ENCODE measurements at places on chromosomes 1 and 21.

- DNase-seq = no peak
Measured at GRCh38 chr1:56575865-56576264, 3.5 kb downstream of the PLPP3 start.

- no peak for DNase-seq
Measured at GRCh38 chr1:230145505-230145899, 78.5 kb downstream of the GALNT2 start.

- no peak for DNase-seq
Measured at GRCh38 chr1:112694363-112694929, 12.5 kb downstream of the RHOC start.

GRCh38 chr1:88053065-88053464 lies 631.0 kb upstream of the PKN2 start:
- DNase-seq = no peak

- DNase-seq = no peak
Measured at GRCh38 chr1:17846341-17846740, 91.2 kb downstream of the ACTL8 start.

DNA sequence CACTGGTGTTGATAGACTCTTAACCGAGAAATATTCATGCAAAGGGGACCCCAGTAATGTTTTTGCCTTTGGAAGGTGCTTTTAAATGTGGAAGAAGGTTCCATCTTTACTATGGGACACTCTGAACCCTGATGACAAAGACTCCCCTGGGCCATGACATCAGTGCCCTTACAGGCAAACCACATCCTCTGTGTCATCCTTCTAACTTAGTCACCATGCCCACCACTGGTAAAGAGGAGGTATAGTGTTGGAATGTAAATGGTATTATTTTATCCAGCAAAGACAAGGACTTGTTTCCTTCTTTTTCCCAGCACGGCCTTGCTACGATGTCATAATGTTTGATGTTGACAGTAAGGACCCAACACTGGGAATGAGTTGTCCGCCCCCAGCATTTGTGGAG lies 12.6 kb downstream of the METTL13 start:
- DNase-seq = no peak

DNA sequence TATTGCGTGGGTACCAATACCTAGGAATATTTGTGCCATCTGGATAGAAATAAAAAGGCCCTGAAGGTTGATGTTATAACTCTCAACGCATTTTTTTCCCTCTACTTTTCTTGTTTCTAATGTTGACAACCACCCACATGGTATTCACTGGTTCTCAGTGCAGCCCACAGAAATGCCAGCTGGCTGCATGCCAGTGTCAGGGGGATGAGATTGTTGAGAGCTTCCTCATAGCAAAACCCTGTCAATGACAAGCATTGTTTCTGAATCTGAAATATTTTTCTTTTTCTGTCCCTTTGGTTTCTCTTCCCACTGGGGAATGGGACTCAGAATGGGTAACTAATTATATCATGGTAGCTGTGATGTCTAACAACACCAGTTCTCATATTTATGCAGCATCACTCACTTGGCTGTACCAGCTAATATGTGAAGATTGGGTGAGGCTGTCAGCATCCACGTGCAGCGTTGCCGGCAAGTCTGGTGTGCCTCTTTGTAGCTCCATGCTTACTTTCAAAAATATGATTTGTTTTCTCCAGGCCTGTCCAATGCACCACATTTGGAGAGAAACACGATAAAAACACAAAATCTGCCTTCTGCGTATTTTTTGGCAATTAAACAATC lies 284.6 kb downstream of the PTBP2 start:
- no peak for DNase-seq

GRCh38 chr21:40158366-40158765 lies 291.1 kb downstream of the PCP4 start:
- DNase-seq = no peak

- DNase-seq = no peak
Measured at GRCh38 chr1:162918151-162918754, 57.3 kb upstream of the CCDC190 start.

DNA sequence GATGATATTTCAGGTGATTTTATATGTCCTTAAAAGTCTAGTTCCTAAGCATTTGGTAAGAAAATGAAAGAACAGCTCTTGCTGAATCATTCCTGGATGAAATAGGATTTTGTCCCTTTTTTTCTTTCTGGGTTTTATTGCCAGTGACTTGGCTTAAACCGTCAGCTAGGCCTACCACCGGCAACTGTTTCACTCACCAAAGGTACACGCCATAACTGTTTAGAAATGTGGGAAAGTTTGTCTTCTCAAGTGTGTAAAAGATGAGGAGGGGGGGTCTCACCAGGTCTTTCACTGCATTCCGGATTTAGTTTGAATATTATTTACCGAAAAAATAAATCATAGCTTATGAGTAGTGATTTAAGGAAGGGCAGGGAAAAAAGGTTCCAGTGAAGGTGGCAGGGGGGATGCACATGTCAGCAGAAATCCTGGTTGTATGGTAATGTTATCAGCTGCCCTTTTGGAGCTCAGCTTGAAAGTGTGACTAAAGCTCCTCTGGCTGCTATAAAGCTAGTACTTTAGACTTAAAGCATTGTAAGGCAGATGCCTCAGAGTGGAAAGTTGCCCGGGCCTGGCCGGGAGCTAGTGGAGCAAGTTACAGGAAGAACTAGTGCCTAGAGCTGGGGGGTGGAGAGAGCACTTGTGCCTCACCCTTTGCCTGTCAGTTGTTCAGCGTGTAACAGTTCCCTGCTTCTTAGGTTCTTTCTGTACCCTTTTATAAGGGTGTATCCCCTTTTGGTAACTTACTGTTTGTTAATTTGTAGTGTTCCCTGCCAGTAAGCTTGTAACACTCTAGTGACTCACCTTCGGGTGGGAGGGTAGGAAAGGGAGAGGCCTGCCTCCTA lies 3.1 kb downstream of the ATP1A1 start:
- peak; percentile 9 for DNase-seq

DNA sequence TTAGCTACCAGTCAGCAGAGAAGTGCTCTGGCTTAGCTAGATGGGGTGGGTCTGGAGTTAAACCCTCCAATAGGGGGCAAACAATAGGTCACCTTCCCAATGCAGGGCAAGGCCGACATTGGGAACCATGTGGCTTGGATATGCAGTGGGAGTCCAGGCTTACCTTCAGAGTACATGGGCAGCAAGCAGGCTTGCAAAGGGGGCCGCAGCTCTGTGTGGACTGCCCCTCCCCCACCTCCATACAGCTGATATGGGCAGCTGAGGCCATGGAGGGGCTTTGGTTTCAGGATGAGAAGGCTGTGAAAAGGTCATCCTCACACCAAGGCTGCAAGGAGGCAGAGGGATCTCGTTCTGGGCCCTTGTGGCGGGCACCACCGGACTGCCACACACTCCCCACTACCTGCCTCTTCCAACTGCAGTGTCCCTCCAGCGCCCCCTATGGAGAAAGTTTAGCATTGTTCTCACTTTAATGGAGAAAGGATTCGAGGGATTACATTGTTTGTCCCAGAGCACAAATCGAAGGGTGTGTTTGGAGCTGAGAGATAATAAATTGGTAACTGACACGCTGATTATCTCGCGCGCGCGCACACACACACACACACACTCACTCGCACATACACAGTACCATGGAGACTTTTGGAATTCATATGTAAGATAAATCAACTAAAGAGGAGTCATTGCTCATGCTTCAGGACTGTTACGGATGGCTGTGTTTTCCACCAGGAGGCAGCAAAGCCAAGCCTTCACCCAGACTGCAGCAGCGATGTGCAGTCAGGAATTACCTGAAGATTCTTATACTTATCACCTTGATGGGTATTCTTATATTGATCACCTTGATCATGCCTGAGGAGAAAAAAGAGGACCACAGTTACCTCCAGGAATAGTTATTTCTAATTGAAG lies 7.0 kb upstream of the SMCP start:
- no peak for DNase-seq

- no peak for DNase-seq
Measured at GRCh38 chr1:150409504-150410362, 45.8 kb downstream of the RPRD2 start.

GRCh38 chr1:205074084-205074483 lies 10.2 kb downstream of the TMEM81 start:
- no peak for DNase-seq

- no peak for DNase-seq
Measured at GRCh38 chr1:65357291-65357960, 48.1 kb downstream of the DNAJC6 start.

DNA sequence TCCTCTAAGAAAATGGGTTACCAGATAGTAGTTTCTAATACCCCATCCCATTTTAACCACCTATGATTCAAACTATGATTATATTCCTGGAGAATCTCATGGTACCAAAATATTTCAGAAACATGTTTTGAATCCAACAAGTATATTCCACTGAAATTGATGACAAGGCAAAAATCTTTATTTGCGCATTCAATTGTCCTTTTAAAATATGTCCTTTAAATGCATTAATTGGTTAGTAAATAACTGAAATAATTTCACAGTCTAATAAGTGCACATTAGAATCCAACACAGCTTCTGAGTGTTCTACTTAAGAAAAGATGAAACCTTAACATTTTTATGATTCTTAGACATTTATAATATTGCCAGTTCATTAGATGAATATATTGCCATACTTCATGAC lies 356.6 kb downstream of the SETD4 start:
- DNase-seq = no peak

DNA sequence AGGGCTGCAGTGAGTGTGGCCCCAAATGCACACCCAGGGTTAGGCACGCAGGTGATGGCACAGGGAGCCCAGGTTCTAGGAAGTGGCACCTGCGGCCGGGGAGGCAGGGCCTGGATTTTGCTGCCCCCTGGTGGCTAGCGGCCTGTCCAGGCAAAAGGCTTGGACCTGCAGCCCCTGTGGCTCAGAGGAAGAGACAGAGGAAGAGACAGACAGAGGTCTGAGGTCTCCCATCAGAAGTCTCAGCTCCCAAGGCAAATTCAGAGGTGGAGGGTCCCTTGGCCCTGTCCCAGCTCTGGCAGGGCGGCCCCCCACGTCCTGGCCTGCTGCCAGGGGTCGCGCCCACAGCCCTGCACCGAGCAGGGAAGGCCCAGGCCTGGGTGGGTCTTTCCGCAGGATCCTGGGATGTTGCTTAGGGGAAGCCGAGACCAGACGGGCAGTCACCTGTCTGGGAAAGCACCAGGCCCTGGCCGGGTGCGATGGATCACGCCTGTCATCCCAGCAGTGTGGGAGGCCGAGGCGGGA lies 8.0 kb upstream of the TNFRSF14 start:
- peak; percentile 78 for DNase-seq

DNA sequence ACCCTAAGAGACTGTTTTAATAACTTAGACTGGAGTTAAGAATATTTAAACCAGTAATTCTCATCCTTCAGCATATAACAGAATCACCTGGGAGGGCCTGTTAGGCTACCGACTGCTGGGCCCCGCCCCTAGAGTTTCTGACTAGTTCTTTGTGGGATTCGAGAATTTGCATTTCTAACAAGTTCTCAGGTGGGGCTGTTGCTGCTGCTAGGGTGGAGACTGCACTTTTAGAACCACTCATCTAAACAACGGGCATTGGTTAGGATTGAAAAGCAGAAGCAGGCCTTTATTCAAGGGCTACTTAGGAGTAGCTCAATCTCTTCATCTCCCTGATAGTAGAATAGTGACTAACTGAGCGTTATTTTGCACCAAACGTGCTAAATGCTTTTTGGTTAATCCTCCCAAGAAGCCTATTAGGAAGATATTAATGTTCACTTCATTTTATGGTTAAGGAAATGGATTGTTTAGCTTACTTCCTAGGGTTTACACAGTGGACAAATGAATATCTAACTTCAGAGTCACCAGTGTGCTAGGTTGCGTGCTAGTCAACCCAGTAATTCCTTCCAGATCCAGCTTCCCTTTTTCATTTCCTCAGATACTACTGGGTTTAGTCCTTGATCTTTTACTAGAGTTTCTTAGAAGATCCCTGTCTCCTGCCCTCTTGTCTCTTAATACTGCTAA lies 31.1 kb upstream of the UAP1 start:
- DNase-seq = no peak

DNA sequence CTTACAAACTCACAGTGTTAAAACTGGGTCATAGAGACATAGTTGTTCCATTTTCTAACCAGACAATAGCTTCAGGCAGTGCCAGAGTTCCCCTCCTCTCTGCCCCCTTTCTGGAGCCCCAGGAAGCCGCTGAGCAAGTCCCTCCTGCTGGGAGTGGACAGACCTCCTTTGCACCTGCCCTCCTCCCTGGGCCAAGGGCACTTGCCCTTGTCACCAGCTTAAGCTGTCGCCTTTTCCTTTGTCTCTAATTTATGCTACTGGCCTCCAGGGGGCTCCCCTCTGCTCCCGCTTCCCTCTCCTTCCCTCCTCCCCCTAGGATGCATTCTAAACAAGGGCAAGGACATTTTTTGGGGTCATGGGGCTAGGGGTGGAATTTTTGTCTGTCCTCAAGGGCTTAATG lies 182.4 kb downstream of the MIS18A start:
- no peak for DNase-seq

GRCh38 chr1:96845464-96845863 lies 123.9 kb downstream of the PTBP2 start:
- no peak for DNase-seq

GRCh38 chr1:34844252-34844634 lies 15.3 kb downstream of the SMIM12 start:
- DNase-seq = no peak

DNA sequence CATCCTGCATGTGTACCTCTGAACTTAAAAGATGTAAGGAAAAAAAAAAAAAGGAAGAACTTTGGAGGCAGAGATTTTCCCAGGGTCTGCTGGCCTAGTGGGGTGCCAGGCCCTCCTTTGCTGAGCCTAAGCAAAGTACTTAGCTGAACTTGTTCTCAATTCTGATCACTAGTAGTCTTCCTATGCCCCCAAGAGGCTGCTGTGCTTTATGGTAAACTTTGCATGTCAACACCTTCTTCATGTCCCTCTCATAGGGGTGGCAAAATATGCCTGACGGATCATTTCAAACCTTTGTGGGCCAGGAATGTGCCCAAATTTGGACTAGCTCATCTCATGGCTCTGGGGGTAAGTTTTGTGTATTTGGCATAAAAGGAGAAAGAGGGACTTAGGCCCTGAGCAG lies 1.4 kb upstream of the USP21 start:
- DNase-seq = no peak

- DNase-seq = no peak
Measured at GRCh38 chr1:102875756-102876155, 232.6 kb downstream of the COL11A1 start.

- no peak for DNase-seq
Measured at GRCh38 chr1:934991-935750, 11.4 kb downstream of the SAMD11 start.

DNA sequence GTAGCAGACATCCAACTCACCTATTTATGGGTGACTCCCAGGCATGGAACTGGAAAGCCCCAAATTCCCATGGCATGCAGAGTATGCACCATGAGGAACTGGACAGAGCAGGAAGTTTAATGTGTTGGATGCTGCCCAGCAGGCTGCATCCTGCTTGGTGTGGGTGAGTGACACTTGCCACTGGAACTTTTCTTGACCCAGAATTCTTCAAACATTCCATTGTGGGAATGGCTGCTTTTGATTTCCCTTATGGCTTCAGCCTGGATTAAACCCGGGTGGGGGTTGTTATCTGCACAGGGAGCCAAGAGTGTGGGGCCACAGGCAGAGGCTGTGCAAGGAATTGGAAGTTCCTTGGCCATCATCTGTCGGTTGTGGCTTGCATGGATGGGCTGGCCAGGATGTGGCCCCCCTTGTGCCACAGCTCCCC lies 26.9 kb upstream of the BACE2 start:
- DNase-seq = no peak
